ENCODE measurements at places on chromosomes 6 and 20.

DNA sequence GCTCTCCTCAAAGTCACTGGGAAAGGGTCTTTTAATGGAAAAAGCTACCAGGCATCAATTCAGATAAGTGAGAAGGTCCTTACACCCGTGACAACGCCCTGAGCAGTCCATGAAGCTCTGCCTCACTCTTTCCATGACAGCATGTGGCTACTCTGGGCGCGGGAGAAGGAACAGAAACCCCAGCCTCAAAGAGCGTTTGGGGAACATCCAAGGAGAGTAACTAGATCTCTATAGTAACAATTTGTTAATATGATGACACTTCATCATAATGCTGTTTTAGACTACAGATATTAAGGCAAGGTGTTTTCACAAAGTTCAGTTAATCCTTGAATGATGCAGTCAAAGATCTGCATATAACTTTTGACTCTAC, 55.2 kb downstream of the KIF6 start:
- no peak for DNase-seq

- DNase-seq, result no peak
Observed at GRCh38 chr6:37800703-37801604, 18.6 kb upstream of the ZFAND3 start.

DNA sequence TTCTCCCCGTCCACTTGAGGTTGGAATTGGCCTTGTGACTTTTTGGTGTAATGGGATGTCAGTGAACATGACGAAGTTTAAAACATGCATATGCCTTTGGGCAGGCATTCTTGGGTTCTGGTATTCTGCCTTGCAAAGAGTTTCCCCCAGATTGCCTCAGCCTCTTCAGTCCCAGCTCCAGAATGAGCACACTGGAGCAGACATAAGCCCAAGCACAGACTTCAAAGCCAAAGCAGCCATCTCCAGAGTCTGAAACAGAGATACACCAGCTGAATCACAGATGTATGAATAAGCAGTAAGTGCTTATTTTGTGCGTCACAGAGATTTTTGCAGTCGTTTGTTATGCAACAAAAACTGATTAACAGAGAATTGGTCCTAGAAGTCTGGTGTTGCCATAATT, 546.0 kb downstream of the FRK start:
- DNase-seq, result no peak

- no peak for DNase-seq
Observed at GRCh38 chr20:55052459-55052858, 577.1 kb downstream of the DOK5 start.

GRCh38 chr6:147195510-147195909, 8.7 kb upstream of the STXBP5 start:
- no peak for DNase-seq

- DNase-seq, result no peak
Observed at GRCh38 chr6:118260833-118261232, 287.3 kb upstream of the PLN start.

Data from cerebellar nuclear complex (tissue), 1 donor.